ENCODE measurements at places on chromosomes 11 and 22.

DNA sequence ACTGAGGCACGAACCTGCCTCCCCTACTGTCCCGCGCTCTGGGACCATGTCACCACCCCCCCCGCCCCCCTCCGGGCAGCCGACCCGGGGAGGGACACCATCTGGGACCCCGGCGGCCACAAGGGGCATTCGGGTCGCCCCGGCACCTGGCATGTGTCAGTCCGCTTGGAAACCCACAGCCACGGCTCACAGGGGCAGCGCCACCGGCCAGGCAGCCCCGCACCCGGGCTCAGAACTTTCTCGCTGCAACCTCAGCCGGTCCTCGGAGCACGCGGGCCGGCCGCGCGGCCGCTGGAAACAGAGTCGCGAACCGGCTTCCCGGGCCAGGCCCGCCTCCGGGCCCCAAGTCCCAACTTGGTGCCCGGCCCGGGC lies 159.9 kb upstream of the GRK3 start:
- DNase-seq, result no peak

- no peak for DNase-seq
Measured at GRCh38 chr11:123194337-123195187, 486 bp downstream of the CLMP start.

DNA sequence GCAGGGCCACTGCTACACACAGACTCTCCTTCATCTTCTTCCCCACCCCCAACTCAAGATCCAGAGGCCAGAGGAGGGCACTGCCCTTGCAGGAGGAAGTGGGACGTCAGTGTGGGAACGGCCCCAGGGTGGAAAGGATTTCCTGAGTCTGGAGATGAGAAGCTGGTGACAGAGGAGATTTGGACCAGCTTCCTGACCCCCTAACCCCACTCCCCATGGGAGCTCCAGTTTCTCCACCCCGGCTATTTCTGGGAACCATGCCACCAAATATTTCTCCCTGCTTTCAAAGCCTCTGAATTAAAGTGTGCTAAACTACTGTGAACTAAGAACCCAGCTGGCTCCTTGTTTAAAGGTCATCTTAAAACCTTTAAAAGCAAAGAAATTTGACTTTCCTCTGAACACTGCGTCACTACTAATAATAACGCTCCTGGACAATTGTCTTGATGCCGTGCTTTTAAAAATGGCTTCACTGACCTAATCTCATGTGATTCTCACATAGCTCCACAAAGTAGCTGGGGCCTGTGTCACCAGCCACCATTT lies 46.6 kb downstream of the CWC15 start:
- DNase-seq, result no peak

GRCh38 chr11:119147604-119148333 lies 1.1 kb upstream of the ABCG4 start:
- DNase-seq, result no peak

GRCh38 chr11:61713906-61714305 lies 33.7 kb downstream of the DAGLA start:
- DNase-seq, result no peak

DNA sequence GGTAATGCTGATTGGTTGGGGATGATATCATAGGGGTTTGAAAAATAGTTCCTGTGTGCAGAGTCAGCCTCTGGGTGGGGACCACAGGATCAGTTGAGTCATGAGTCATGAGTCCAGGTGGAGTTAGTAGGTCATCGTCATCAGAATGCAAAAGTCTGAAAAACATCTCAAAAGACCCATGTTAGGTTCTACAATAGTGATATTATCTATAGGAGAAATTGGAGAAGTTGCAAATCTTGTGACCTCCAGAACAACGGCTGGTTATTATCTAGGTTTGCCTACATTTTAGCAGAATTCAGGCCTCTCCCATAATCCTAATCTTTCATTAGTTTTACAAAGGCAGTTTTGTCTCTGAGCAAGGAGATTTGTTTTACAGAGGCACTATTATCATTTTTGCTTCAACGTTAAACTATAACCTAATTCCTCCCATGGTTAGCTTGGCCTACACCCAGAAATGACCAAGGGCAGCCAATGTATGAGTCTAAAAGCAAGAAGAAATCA lies 38.9 kb downstream of the MS4A2 start:
- no peak for DNase-seq

- no peak for DNase-seq
Measured at GRCh38 chr11:94020777-94021481, at the start of gene HEPHL1. Gene HEPHL1 (plus strand): TSS chr11:94021354. CDS start chr11:94021369, 15 bp downstream.

- no peak for DNase-seq
Measured at GRCh38 chr22:37331856-37332536, 49.7 kb downstream of the CYTH4 start.

GRCh38 chr11:46296528-46297448 lies 19.3 kb downstream of the CREB3L1 start:
- no peak for DNase-seq

- DNase-seq, result no peak
Measured at GRCh38 chr11:11618973-11619435, 2.8 kb downstream of the GALNT18 start.

DNA sequence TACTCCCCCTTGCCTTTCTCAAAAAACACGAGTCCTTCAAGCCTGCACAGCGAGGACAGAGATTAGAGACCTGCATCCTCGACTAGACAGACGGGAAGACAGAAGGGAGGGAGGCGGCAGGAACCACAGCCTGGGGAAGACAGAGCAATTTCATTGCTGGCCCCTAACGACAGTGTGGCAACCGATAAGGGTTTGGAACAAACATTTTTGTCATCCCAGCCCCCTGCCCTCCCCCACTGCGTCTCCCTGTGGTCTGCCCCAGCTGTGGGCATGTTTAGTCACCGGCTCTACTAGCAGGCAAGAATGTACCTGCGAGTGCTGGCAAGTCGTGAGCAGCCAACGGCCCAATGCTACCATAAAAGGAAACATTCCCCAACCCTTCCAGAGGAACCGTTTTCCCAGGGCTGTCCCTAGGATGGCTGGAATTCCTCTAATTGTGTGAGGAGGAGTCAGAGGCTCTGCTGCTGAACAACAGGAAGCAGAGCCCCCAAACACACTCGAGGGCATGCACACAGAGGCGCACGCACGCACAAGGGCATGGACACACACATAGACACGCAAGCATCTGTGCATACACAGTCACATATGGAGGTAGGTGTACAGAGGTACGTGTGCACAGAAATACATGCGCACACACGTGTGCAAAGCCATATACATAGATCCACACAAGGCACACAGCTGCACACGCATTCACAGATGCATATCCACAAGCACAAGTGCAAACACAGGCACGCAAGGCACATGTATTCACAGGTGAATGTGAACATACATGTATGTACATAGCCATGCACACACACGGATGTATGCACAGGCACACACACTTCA lies 58.3 kb downstream of the MYH9 start:
- DNase-seq, result peak; percentile 85

DNA sequence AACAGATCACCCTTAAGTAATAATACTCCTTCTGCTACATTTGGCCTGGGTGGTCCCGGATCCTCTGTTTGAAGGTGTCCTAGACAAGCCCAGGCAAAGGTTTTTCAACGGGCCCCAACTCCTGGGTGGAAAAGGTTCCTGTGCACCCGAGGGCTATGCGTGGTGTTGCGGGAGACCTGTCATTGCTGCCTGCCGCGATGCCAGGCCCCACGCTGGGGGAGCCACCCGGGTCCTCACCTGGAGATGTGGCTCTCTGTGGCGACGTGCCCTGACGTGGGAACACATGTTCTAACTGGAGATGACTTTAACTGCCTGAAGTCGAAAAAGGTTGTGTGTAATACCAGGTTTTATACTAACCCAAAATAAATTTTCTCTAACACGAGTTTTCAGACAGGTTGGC lies 467.1 kb downstream of the NTM start:
- no peak for DNase-seq

DNA sequence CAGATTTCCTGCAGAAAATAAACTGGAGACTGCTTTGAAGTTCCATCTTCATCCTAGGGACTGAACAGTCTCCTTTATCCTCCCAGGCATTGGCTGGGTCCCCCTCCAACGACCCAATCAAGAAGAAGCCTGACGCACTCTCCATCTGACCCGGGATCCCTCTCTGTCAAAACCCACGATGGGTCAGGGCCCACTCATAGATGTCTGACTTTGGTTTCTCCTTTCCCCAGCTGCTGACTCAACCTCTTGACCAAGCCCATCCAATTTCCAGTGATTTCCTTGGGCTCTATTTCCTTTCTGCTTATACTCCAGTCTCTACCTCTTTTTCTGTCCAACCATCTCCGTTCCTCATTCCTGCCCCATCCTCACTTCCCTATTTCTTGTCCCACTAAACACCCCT lies 189.7 kb downstream of the MIAT start:
- DNase-seq, result no peak

DNA sequence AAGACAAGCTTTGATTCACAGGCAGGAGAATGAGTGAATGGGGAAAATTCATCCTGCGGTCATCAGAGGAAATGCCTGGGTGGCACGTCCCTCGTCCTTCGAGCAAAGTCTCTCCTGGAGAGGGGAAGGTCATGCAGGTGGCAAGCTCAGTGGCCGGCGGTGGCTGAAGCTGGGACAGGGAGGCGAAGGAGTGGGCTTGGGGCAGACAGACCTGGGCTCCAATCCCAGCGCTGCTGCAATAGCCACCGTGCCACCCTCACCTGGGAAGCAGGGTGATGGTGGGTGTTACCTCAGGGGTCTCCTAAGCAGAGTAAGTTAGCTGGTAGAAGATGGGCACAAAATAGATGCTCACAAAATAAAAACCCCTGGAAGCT lies 22.4 kb upstream of the CACNG2 start:
- no peak for DNase-seq

DNA sequence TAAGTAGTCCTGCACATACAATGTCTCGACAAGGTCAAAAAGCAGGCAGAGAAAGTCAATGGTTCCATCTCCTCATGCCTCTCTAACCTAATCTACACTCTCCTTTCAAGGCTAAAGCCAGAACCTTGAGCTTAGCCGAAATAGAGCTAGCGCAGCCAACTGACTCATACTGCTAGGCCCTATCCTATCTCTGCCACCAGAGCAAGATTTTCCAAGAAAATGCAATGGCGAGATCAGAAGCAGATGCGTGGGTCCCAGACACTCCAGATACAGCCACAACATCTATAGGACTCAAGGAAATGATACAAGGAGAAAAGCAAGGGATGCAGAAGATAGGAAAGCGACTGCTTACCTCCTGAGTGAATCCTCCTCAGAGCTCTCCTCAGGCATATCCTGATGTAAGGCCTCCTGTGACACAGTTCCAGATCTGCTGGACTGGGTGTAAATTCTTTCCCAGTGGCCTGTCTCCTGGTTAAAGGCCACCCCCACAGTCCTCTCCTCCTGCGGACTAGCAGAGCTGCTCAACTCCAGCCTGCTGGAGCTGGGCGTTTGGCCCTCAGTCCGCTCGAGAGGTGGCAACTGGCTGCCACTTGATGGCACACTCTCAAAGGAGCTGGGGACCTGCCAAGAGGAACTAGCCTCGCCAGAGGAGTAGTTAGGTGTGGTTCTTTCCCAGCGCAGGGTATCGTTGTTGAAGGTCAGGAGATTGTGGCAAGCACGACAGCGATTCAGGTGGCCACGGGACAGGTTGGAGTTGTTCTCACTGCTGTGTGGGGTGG lies 52.0 kb downstream of the AMBRA1 start:
- no peak for DNase-seq

DNA sequence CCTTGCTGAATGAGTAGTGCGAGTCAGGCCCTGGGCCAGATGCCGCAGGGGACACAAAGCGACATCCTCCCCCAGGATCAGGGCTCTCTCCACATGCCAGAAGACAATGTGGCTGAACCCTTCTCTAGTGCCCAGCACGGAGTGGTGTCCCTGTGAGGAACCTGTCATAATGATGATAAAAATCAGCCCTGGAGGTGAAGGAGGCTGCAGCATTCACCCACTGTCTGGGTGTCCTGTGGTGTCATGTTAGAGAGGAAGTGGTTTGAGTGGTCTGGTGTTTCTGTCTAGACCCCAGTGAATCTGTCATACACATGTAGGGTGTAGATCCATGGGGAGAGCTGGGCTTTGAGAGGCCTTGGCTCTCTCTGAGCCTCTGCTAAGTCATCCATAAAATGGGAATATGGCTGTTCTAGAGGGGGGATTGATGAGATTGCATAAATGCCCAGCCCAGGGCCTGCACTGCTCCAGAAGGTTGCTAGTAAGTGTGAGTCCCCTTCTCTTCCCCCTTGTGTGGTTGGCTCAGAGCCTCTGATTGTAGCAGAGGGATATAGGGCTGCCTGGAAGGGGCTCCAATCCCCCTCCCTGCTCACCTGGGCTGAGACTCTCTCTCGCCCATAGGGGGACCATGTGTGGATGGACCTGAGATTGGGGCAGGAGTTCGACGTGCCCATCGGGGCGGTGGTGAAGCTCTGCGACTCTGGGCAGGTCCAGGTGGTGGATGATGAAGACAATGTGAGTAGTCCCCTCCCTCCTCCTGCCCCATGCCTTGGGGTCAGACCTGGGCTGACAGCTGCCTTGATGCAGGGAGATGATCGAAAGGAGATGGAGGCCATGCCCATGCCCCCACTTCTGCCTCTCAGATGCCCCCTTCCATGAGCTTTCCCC lies 14.3 kb downstream of the MYO7A start:
- DNase-seq, result no peak

DNA sequence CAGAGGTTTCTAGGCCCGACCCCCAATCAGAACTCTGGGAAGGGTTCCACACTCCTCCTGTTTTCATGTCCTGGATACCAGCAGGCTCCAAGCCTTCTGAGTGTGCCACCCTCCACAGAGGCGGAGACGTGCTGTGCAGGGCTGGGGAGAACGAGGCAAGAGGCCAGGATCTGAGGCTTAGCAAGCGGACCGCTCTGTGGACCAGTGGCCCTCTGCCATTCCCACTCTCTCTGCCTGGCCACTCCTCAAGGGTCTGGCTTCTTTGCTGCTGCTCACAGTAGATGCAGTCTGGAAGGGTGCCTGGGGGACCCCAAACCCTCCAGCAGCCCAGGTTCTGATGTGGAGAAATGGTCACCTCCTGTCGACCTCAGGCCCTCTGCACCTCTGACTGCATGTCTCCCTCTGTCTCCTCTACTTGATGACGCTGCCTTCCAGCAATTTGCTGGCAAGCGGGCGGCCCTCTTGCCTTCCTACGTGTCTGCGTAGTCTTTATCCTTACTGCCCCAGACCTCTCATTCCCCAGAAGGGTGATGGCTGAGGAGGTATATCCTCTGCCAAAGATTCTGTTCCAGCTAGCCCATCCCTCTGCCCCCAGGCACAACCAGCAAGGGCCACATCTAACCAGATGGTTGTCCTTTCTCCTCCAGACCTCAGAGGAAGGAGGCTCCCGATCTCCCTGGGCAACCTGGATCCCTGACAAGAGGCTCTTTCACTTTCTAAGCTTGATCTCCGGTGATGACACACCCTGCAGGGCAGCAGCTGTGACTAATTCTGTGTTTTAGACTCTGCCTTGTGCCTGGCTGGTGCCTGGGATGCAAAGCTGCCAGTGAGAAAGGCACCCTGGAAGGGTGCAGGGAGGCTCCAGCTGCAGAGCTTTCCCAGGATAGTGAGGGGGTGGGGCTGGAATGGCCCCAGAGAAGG lies 87.3 kb downstream of the NAT10 start:
- no peak for DNase-seq

GRCh38 chr11:35336726-35337125 lies 82.6 kb downstream of the SLC1A2 start:
- no peak for DNase-seq
